NCI-H2029 (cell line): ENCODE measurements at places on chromosomes 6 and 20.

DNA sequence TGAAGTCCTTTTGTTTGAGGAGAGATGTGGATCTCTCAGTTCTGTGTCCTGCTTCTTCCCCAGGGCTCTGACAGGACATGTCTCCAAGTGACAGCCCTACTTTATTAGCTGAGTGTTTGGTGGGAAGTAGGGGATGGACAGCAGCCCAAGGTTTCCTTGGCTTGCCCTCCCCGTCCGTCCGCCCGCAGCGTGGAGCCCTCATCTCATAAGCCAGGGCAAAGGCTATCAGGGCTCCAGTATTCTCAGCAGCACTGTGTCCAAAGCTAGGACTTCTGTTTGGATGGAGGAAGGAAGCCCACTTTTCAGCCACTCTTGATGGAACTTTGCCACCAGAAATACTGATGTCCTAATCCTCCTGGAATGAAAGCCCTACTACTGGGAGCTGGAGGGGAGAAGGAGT lies 13.6 kb downstream of the CDC5L start:
- no peak for DNase-seq

GRCh38 chr6:133697185-133697584 lies 191.7 kb upstream of the TCF21 start:
- DNase-seq: no peak

GRCh38 chr6:144952456-144953240 lies 667.5 kb downstream of the UTRN start:
- DNase-seq: no peak

DNA sequence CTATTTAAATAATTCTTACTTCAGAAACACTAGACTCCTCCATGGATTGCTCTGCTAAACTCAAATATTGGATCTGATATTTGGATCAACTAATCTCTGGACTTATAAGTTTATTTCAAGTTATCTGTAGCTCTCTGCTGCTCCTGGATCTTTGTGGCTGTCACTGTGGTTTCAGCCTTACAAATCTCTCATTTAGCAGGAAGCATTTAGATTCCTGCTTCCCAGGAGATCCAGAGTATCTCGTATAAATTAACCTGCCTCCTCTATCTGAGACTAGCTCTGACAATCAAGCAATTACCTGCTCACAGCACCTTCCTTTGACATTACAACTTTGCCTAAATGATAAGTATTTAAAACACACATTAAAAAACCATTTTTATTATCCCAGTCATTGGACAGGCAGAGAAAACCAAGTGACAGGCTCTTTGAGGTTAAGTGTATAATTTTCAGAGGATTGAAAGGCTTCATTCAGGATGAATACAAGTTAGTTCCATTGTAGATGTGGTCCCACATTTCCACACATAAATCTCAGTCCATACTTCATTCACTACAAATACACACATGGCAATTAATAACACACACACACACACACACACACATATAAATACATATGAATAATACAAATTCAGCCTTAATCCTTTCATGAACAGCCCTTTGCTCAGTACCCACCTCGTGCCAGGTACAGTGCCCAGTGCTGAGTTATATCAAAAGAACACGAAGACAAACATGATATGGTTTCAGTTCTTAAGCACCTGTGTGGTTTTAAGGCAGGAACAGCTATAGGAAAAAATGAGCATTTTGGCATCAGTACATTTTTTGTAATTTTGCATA lies 55.5 kb upstream of the PLCB1 start:
- no peak for DNase-seq

- no peak for DNase-seq
These were observed 407.7 kb upstream of the JARID2 start for GRCh38 chr6:14838133-14838583.

- DNase-seq: no peak
These were observed 41.6 kb downstream of the CDKAL1 start for GRCh38 chr6:20575704-20576451.

GRCh38 chr6:45970326-45970725 lies 45.3 kb downstream of the CLIC5 start:
- DNase-seq: no peak
